ENCODE measurements at places on chromosomes 6 and 20.

- no peak for DNase-seq
Observed at GRCh38 chr20:3763671-3764601, 3.6 kb downstream of the ADISSP start.

DNA sequence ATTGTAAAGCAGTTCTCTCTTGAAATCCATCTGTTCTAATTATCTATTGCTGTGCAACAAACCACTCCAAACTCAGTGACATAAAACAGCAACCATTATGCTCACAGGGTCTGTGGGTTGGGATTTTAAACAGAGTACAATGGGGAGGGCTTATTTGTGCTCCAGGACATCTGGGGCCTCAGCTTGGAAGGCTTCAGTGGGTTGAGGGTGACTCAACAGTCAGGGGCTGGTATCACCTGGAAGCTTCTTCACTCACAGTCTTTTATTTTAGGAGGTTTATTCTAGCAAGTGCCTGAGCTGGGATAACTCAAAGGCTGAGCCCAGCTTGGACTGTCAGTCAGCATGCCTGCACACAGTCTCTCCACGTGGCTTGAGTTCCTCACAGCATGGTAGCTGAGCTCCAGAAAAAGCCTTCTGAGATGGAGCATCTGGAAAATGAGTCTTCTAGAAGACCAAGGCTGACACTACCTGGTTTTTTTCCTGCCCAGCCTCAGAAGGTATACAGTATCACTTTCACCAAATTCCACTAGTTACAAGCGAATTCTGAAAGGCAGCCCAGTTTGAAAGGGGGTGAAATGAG lies 234.6 kb upstream of the ID4 start:
- no peak for DNase-seq

- no peak for DNase-seq
Observed at GRCh38 chr6:65448866-65449265, 258.2 kb downstream of the EYS start.

- DNase-seq: no peak
Observed at GRCh38 chr6:1351381-1352008, 37.9 kb upstream of the FOXF2 start.

- DNase-seq: no peak
Observed at GRCh38 chr6:125966569-125966968, 10.0 kb downstream of the HINT3 start.

GRCh38 chr6:1016329-1017302 lies 295.3 kb upstream of the FOXQ1 start:
- DNase-seq: no peak

GRCh38 chr20:50876063-50876685 lies 55.1 kb downstream of the ADNP start:
- DNase-seq: no peak

DNA sequence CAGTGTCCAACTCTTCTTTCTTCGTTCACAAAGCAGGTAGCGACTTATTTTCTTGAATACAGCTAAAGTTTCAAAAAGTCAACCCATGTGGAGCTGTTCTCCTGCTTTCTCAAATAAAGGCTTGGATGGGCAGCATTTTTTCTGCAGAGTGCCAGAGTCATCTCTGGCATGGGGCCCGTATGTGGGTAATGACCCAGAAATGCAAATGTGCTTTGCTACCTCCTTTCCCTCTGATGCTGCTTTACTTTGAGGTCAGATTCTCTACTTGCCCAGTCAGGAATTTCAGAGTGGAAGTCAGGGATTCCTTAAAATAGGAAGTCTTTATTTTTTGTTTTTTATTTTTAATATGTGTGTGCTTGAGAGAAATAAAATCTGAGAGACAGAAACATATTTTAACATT lies 4.9 kb downstream of the NKAIN2 start:
- no peak for DNase-seq

- DNase-seq: no peak
Observed at GRCh38 chr6:52529311-52529710, 47.5 kb downstream of the TRAM2 start.

GRCh38 chr20:48467622-48468021 lies 360.2 kb downstream of the PREX1 start:
- no peak for DNase-seq

DNA sequence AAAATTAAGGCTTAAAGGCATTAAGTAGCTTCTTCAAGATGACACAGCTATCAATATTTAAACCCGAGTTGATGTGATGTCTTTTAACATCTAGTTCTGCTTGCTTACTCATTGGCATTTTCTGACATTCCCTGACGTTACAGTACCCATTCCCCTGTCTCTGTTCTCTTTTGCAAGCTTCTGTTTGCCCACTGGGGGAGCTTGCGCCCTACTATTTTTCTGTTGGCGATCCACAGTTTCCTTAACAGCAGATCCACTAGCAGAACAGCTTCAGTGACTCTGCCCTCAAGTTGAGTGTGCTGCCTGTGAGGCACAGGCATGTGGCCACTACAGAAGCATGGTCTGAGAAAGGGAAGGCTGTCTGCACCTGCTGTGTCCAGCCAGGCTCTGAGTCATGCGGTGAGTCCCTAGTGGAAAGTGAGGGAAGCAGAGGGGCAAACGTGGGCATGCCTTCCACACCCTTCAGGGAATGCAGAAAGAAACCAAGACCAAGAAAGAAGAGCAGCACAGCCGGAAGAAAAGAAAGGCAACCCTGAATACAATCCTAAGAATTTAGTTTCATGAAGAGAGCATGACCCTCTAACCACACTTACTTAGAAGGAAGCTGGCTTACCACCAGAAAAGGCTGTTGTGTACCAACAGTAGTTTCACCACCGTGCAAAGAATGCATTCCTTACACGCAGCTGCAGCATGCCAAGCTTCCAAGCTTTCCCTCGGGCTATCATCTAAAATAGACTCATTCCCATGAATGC lies 97.7 kb upstream of the VGLL2 start:
- DNase-seq: no peak

DNA sequence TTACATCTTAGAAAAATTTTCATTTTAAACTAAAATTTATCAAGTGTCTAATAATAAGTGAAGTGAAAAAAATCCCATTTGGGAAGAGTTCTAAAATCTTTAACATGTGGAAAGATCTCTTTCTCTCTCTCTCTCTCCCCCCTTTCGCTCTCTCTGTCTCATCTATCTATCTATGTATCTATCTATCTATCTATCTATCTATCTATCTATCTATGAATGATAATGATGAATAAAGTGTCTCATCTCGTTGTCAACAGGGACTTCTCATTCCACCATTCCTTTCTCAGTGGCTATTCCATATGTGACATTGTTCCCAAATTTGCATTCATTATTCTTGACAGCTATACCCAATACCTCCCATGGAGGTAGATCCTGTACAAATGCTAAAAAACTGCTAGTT lies 15.2 kb downstream of the CCDC170 start:
- no peak for DNase-seq

DNA sequence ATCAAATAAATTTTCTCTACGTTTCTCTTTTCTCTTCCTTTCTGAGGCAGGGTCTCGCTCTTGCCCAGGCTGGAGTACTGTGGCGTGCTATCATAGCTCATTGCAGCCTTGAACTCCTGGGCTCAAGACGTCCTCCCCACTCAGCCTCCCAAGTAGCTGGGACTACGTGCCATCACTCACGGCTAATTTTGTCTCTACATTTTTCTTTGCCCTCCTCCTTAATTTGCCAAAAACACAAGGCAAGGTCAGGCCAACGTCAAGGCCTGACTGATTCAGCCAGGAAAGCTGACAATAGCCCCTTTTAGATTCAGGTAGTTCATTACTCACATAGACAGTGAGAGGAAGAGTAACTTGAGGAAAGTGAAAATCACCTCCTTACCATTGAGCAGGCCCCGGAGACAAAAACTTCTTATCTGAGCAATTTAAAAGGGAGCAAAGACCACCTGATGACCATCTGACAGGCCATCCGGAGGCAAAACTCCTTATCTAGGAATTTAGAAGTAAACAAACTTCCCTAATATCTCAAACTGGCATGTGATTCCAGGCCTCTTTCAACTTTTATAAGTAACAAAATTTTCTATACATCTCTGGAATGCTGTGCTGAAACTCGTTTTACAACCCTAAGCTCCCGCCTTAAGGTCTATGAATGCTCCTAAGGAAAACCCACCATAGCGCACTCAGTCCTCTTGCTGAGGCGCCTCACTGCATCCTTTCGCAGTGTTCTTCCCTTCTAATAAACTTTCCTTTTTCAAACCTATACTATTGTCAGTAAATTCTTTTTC lies 42.1 kb upstream of the SRPK1 start:
- no peak for DNase-seq

DNA sequence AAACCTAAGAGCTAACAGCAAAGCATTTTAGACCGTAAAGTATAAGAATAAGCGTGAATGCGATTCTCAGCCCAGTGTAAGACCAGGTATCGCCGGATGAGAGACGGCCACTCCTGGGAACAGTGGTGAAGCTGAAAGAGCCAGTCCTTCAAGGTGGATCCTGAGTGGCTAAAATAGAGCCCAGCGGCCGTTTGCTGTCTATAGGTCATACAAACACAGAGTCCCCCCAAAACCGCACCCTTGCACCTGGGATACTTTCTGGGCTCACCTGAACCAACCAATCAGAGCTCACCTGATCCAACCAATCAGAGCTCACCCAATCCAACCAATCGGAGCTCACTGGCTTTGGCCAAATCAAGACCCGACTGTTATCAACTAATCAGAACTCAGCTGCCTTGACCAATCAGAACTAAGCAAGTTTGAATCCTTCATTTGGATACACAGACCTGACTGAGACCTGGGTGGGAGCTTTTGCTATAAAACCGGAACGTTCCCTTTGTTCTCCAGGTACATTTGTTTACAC lies 248.2 kb downstream of the DLL1 start:
- DNase-seq: peak; percentile 4

DNA sequence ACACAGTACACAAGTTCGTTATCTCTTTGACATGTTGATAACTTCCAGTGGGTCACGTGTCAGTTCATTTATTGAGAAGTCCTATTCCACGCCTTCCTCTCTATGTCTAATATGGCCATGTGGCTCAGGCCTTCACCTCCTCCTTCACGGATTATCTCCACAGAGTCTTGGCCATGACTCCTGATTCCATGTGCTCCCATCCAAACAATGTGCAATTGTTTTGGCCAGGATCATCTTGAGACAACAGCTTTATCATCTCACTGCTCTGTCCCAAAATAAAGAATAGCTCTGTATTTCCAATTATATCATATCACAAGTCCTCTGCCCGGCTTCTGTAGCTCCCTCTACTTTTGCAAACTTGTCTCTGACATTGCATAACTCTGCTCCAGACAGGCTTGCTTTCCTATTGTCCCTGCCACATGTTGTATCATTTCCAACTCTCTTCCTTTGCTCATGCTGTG lies 11.1 kb upstream of the TXNDC5 start:
- DNase-seq: no peak

DNA sequence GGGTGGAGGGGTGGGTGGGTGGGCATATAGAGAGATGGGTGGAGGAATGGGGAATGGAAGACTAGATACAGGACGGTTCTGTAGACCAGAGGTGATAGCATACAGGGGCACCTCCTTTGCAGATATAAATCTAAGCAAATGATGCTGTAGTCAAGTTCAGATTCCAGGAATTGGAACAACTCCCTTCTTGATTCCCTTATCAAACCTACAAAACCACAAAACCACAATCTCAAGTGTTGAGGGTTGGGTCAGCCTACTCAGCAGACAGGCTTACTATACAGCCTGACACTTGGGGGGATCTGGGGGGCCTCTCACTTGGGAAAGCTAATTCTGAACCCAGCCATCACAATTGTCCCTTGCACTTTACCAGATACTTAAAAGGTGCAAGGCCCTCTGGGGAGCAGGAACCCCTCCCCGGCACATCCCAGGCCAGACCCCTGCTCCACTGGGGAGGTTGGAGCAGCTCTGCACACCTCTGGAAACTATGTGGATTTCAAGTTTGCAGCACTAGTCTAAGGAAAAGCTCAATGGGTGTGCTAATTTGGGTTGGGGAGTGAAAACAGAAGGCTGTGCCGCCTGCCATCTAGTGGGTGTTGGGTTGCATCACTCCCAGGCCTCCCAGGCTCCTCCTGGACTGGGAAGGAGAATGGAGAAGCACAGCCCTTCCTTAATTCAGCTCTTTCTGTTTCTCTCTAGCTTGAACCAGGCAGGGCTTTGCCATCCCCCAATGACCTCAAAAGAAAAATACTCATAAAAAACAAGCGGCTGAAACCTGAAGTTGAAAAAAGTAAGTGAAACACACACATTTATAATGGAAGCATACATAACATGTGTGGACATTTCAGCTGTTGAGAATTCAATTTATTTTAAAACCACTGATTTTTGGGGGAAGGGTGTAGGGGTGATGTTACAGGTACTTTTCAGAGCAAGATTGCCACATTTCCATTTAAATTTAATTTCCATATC lies 121.2 kb upstream of the LAMP5 start:
- DNase-seq: peak; percentile 75

GRCh38 chr6:111573131-111573883 lies 32.4 kb downstream of the TRAF3IP2 start:
- DNase-seq: no peak

- DNase-seq: no peak
Observed at GRCh38 chr20:54104781-54105180, 34.4 kb upstream of the BCAS1 start.

DNA sequence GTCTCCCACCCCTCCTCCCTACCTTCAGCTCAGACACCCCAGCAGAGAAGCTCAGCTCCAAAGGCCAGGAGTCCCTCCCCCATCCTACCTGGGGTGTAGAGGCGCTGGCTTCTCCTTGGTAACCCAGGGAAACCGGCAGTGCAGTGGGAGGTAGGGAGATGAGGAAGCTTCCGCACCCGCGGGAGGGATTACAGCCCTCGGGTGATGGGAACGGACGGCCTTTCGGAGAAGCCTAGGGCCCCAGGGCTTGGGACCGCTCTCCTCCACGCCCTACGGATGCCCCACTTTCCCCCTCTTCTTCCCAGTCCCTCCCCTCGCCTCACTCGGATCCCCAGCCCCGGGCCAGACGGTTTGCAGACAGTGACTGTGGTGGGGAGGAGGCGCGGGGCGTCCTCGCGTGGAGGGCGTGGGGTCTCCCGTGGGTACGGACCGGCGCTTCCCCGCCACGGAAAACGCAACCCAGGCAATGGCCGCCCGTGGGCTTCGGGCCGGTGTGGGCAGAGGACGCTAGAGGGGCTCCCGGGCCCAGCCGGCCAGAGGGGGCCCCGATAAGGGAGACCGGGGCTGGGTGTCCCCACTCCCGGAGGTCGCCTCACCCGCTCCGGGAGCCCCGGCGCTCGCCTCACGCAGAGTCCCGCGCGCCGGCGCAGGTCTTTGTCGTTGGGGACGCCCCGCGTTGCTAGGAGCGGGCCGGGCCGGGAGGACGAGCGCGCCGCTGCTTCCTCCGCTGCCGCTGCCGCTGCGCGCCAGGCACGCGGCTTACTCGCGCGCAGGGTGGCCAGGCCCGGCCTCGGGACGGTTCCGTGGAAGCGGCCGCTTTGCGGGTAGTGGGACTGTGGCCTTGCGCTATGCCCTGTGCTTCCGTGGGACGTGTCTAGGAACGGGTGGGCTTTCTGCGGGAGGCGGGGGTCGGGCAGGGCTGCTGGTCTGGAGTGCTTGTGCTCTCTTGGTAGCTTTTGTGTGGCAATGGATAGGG lies 15.8 kb downstream of the AARS2 start:
- peak; percentile 81 for DNase-seq
